Activated CD4-positive, alpha-beta T cell treated with anti-CD3 and anti-CD28 coated beads for 4 hours (primary cell): ENCODE measurements at places on chromosomes 2 and 18.

GRCh38 chr2:237695201-237695780, 67.9 kb downstream of the LRRFIP1 start:
- DNase-seq, result no peak

DNA sequence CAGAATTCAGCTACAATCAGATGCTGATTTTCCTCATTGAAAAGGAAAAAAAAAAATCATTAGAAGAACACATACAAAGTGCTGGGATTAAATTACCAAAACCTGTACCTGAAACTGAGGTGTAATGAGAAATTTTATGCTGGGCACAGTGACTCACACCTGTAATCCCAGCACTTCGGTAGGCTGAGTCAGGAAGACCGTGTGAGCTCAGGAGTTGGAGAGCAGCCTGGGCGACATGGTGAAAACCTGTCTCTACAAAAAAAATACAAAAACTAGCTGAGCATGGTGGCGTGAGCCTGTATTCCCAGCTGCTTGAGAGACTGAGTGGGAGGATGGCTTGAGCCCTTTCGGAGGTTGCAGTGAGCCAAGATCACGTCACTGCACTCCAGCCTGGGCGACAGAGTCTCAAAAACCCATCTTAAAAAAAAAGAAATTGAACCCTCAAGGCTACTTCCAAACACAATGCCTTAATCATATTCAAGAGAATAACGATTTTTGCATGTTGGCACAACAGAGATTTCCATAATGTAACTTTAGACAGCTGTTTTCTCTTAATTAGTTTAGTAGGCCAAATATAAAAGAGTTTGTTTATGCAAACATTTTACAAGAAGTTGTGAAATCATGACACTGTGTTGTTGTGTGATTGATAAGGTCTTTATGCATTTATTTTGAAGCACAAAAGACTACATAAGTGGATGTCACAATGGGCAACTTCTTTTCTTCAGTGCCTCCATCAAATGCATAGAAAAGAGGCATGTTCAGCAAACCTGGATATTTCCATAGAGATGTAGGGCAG, 63.9 kb downstream of the FAM161A start:
- DNase-seq, result no peak

DNA sequence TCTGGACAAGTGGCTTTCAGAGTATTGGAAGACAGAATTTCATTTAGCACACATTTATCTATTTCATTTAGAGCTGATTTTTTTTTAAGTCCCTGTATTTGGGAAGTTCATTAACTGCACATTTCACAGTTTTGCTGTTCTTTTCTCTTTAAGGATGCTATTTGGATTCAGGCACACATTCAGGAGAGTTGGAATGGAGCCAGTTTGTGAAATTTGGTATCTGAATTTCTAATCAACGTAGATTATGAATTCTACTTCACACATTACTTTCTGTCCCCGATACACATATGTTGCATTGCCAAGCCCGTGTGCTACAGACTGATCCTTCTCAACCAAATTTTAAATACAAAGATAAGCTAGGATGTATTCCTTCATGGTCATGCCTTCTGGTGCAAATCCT, 503.9 kb downstream of the IRS1 start:
- DNase-seq, result no peak

GRCh38 chr18:7177116-7177744, 53.7 kb upstream of the LRRC30 start:
- DNase-seq, result no peak

- DNase-seq, result no peak
Observed at GRCh38 chr2:16713011-16713423, 47.4 kb upstream of the CYRIA start.
